HEK293T (cell line): ENCODE measurements at places on chromosomes 16 and 17.

DNA sequence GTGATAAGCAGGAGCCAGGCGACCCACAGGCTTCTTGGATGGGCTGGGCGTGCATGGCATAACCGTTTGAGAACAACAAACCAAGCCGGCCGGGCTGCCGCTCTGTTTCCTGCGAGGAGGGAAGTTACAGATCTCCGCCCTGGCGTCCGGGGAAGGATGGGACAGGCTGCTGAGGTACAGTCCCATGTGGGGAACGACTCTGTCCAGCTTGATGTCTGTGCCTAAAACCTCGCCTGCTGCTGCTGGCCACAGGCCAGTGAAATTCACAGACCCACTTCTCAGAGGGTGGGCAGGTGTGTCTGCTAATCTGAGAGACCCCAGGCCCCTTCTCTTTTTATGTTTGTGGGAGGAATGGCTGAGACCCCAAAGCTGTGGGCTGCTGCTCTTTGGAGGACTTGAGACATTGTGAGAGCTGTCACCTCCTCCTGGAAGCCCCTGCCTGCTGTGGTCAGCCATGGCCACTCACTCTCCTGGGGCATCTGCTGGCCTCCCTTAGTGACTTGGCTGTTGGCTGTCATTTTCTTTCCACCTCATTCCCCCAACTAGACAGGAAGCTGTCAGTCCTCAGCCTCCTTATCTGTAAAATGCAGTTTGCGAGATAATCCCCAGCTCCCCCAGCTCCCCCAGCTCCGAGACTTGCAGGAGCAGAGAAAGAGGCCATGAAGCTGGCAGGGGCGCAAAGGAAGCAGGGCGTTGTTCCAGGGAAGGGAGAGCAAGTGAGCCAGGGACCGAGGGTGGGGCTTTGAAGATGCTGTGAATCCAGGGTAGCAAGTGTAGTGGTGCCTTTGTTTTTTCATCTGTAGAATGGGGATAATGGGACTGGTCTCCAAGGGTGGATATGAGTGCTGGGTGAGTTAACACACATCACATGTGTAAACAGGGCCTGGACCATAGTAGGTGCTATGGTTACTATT, 51.0 kb downstream of the CMIP start:
- no peak for DNase-seq

DNA sequence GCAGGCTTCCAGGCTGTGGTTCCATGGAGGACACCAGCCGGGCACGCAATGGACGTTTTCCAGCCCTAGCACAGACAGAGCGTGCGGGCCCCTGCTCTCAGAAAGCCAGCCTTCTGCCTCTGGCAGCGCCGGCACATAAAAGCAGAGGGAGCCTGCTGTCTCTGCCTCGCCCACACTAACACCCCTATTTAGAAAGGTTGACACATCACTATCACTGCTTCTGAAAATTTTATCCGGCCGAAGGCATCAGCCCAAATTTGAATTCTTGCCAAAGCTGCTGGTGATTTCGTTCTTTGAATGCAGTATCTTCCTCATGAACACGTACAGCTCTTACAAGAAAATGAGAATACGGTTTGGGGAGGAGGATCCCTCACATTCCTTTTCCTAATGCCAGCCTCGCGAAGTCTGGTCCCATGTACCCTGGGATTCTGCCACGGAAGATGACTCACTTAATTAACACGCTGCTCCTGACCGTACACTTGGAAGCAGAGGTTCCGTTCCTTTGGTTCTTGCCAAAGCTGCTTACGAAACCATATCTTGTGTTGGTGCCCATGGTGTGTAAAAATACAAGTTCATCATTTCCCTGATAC, 1.3 kb upstream of the RAB11FIP3 start:
- no peak for DNase-seq

DNA sequence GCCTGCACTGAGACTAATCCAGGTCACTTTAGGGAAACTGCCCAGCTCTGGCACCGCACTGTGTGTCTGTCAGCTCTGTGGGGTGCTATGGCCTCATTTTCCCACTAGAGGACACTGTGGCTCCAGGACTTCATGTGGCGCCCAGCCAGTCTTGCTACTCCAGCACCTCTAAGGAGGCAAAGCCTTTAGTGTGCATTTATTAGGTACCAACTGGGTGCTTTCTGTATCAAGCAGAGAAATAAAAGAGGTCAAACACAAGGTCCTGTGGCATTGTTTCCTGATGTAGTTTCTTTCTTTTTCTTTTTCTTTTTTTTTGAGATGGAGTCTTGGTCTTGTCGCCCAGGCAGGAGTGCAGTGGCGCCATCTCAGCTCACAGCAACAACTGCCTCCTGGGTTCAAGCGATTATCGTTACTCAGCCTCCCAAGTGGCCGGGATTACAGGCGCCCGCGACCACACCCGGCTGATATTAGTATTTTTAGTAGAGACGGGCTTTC, 12.5 kb upstream of the RHBDL3 start:
- DNase-seq: peak; percentile 72

GRCh38 chr16:71441348-71442050, 355 bp downstream of the TLE7 start:
- no peak for DNase-seq

DNA sequence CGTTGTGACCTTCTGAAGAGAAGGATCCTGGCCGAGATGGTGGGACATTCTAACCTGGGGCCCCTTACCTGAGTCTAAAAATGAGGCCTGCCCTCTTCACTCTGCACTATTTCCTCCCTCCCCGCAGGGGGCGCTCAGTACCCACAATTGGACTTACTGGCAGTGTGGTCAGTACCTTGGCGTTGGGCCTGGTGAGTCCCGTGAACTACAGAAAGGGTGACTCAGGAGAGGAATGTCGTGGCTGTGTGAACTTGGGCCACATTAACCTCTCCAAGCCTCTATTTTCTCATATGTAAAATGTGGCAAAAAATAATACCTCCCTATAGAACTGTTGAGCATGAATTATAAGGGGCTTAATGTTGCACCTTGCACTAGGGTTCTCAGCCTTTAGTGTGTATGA, 3.9 kb downstream of the RSAD1 start:
- peak; percentile 78 for DNase-seq

DNA sequence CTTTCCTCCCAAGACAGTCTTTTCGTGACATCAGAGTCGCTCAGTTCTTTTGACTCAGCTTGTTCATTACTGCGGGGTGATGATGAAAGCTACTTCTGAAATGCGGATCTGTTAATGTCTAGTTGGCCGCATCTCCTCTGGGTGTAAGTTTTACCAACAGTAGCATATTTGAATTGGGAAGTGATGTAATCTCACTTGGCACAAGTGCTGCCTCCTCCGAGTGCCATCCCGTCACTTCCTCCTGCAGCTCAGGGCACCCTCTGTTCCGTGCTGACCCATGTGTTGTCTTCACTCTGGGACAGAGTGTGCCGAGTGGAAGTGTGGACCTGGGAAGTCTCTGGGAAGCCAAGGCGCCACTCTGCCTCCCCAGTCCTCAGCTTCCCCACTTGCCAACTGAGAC, 8.9 kb downstream of the ADAD2 start:
- no peak for DNase-seq

GRCh38 chr16:30887927-30888326, 6.0 kb downstream of the BCL7C start:
- DNase-seq: peak; percentile 4
